NCI-H1694 (cell line): ENCODE measurements at places on chromosomes 11 and 22.
A peak's percentile ranks its signal among the peaks of the same experiment; 100 is the strongest.

GRCh38 chr11:44221992-44222391, 87.9 kb downstream of the ALX4 start:
- DNase-seq = no peak

DNA sequence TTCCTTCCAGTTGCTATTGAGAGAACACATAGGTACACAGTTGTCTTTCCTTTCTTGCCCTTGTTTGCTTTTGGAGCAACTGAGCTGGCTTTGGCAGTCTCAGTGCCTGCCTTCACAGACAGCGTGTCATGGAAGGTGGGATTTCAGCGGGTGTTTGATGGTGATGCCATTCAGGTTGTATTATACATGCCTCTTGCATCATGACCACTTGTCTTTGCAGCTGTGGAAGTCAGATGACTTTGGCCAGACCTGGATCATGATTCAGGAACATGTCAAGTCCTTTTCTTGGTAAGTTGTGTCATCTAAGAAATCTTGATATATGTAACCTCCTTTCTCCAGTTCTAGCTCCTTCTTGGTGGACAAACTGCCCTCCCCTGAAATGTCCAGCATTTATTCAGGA, 37.1 kb upstream of the SORL1-AS1 start:
- DNase-seq = no peak

- no peak for DNase-seq
Observed at GRCh38 chr11:102733232-102733875, 8.6 kb upstream of the MMP8 start.

DNA sequence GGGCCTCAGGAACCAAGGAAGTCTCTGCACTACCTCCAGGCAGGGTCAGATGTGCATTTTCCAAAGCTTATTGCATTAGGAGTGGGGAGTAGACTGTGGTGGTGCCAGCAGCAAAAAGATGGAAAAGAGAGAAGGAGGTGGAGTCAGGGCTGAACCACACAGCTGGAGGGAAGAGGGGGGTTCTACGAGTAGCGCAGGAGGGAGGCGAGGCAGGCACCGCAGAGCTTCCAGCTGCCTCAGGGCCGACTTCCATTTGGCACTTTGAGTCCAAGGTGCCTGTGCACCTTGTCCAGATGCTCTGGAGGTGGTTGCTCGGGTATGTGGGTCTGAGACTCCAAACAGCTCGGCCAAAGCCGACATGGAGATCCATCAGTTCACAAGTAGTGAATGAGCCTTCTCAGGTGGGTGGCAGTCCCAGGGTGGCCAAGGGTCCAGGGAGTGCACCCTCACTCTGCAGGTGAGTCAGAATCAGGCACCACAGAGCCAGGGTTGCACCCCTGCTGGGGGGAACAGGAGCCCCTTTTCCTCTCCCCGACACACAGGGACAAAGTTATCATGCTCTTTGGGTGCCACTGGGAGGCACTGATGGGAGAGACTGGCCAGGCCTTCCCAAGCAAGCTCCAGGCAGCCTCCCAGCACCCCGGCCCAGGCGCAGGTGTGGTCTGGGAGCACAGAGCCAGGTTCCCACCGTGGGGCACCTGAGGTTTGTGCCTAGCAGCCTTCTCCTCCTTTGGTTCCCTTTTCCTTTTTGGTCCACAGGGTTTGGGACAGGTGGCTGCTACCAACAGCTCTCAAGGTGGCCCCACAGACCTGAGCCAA, 30.2 kb downstream of the GGT5 start:
- no peak for DNase-seq

- no peak for DNase-seq
Observed at GRCh38 chr11:71450939-71451338, 2.1 kb upstream of the NADSYN1 start.

- no peak for DNase-seq
Observed at GRCh38 chr22:46640293-46641055, 20.3 kb downstream of the GRAMD4 start.

DNA sequence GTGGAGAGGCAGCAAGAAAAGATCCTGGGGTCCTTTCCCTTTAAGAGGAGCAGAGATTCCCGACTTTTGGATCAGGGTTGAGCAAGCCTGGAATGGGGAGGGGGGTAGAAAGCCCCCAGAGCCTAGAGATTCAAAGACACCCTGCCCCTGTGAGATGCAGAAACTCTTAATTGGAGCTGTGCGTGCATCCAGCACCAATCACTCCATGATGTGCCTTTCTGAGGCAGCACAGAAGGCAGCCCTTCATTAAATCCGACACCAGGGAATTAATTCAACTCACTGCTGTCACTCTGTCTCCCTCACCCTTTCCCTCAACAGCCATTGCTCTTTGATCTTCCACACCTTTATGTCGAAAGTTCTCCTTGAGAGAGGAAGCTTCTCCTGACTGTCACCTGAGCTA, 43.0 kb downstream of the DSCAML1 start:
- DNase-seq = no peak

- no peak for DNase-seq
Observed at GRCh38 chr11:17992916-17993315, 19.9 kb downstream of the SERGEF start.

GRCh38 chr11:94968334-94968958, 4.9 kb downstream of the CWC15 start:
- DNase-seq = no peak

DNA sequence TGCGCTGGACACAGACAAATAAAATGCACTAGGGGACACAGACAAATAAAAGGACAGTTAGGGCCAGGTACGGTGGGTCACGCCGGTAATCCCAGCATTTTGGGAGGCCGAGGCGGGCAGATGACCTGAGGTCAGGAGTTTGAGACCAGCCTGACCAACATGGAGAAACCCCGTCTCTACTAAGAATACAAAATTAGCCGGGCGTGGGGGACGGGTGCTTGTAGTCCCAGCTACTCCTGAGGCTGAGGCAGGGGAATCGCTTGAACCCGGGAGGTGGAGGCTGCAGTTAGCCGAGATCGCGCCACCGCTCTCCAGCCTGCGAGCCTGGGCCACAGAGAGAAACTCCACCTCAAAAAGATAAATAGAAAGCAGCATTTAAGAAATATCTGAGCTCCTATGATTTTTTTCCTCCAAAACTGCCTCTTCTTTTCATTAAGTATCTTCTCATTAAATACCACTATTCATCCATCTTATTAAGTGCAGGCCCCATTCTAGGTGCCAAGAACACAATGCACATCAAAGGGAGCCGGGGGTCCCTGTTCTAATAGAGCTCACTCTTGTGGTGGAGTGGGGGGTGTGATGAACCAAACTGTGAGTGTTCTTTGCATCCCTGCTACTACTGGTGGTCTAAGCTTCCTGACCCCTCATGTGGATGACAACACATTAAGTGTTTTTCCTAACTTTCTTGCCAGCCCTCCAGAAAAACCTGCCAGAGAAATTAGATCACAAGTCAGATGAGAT, 766 bp upstream of the ZNHIT2 start:
- no peak for DNase-seq

- no peak for DNase-seq
Observed at GRCh38 chr11:92278791-92279433, 54.3 kb downstream of the FAT3 start.

GRCh38 chr22:43241138-43241597, 54.2 kb upstream of the TTLL12 start:
- no peak for DNase-seq

GRCh38 chr11:57792060-57792541, 30.5 kb downstream of the CTNND1 start:
- DNase-seq = no peak

- DNase-seq = no peak
Observed at GRCh38 chr22:29108137-29108536, 35.3 kb downstream of the KREMEN1 start.

DNA sequence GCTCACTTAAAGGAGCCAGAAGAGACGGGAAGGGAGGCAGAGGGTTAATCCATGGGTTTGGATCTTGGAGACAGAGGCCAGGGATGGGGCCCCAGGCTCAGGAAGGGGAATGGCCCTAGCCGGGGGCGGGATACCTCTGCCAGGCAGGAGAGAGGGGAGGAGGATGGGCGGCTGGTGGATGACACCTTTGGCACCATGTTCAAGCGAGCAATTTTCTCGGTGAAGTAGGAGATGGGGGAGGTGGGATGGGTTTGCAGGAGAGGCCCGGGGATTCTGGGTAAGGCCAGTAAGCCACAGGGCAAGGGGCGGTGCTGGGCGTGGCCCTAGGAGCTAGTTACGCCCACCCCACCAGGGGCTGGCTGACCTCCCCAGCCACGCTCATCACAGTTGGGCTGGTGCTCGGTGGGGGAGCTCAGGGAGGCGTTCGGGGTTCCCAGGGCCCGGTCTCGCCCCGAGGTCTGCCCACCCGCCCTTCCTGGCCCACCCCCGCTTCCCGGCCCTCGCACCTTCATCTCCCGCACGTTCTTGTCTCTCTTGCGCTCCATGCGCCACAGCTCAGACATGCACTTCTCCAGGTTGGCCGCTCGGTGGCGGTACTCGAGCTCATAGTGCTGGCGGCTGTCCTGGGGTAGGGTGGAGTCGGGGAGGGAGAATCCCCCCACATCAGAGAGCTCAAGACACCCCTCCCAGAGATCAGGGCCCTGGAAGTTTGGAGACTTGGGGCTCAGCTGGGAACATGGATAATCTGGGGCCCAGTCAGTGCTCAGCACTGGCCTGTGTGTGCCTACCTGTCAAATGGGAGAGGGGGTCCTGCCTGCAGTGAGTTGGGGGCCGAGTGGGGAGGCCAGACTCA, 12.7 kb downstream of the BAIAP2L2 start:
- no peak for DNase-seq

DNA sequence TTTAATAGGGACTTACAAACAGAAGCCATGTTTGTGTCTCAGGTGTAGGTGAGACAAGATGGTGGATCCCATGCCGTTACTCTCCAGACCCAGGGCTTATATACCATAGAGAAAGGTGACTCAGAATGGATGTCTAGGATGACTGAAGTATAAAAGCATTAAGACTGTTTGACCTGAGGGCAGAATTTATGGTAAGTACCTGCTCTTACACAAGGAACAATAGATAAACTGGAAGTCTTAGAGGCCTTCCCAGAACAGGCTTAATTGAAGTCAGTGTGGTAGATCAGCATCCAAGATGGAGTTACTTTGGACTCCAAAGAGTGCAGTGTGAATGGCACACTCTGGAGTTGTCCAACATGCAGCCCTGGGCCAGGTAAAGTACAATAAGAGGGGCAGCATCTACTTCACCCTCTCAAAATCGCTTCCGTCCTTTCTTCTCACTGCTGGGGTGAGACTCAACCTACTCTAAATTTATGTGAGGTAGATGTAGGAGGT, 387.0 kb upstream of the DDI1 start:
- DNase-seq = no peak

GRCh38 chr11:114928260-114928870, 250.0 kb downstream of the NXPE2 start:
- DNase-seq = peak; percentile 23

DNA sequence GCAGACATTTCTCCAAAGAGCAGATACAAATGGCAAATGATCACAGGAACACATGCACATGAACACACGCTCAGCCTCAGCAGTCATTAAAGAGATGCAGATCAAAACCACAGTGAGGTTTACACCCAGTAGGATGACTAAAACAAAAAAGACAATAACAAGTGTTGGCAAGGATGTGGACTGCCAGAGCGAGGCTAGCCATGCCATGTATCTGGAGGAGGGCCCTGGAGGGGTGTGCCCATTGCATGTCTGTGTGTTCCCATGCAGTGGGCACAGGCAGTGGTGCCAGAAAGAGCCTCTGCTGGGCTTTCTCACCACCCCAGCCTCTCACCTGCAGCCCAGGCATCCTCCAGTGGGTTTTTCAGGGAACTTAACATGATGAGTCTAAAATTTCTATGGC, 54.2 kb upstream of the KCNQ1OT1 start:
- DNase-seq = no peak

- DNase-seq = no peak
Observed at GRCh38 chr22:32082331-32082730, 39.3 kb downstream of the SLC5A1 start.

- DNase-seq = no peak
Observed at GRCh38 chr11:119482521-119483011, 59.6 kb upstream of the THY1 start.

DNA sequence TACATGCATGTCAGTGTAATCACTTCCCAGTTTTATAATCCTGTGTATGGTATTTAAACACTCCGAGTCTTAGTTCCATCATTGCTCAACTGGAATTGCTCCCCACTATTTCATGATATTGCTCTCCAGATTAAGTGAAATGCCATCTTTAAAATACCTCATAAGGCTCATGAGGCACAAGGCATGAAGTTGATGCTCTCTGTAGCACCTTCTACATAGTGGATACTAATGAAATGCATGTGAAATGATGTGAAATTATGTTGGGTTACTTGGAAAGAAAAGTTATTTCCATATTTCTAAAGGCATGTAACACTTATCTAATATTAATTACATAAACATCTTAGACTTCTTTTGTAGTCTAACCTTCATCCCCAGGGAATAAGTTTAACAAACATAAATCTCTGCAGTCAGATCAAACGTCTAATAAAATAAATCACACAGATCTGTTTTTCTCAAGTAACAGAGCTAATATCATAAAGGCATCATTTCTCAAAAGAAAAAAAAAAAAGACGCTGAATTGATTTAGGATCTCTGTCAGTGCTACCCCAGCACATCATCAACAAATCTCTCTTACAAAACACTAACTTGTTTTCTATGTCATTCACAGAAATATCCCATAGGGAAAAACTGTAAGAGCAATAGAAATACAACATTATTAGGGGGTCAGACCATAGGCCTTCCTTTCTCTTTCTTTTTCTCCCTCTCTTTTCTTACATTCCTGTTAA, 736.0 kb upstream of the LRRC4C start:
- DNase-seq = no peak

GRCh38 chr11:33847251-33847650, 44.6 kb downstream of the LMO2 start:
- DNase-seq = no peak

- DNase-seq = no peak
Observed at GRCh38 chr11:90493379-90493778, 270.5 kb upstream of the CHORDC1 start.

DNA sequence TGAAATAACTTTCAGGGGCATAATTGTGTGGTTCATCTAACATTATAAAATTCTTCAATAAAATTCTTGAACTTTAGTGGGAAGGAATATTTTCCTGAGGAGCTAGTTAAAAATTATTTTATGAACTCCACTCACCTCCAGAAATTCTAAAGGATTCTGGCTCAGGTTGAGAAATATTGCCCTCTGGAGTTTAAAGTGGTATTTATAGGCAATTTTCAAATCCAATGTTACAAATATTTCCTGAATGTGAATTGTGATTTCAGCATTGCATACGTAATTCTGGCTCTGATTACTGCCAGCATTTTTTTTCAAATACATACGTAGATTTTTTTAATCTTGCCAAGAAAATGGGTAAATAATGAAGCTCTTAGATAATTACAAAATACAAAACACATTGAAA, 598.2 kb upstream of the ANO3 start:
- DNase-seq = no peak

DNA sequence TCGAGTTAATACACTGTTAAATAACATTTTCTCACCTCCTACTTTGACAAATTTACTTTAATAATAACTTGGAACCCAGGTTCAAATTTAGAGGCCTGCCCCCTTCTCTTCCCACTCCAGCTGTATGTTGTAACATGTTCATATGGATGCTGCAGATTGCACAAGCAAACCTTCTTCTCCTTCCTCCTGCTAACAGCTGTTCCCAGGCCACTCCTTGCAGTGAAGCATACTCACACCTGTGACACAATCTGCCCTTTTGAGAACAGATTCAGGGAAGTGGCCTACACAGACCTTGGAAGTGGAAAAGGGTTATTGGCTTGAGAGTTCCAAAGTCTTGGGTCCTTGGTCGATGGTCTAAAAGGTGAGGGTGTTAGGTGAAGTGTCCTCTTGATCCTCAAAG, 131.9 kb downstream of the TEAD1 start:
- DNase-seq = no peak

- no peak for DNase-seq
Observed at GRCh38 chr11:1139441-1140083, 18.2 kb upstream of the MUC5AC start.
